ENCODE measurements at places on chromosomes 2 and 18.

GRCh38 chr2:241776336-241777169 lies at the start of gene GAL3ST2:
GAL3ST2 (plus strand) TSS chr2:241776822; CDS start chr2:241776956, 134 bp downstream.
- no peak for DNase-seq

GRCh38 chr18:49177812-49178211 lies 227.0 kb upstream of the SMAD7 start:
- DNase-seq, result peak; percentile 62

GRCh38 chr2:143950704-143951103 lies 569.2 kb downstream of the ZEB2 start:
- DNase-seq, result no peak

- no peak for DNase-seq
Observed at GRCh38 chr18:43141208-43141607, 25.7 kb upstream of the RIT2 start.

DNA sequence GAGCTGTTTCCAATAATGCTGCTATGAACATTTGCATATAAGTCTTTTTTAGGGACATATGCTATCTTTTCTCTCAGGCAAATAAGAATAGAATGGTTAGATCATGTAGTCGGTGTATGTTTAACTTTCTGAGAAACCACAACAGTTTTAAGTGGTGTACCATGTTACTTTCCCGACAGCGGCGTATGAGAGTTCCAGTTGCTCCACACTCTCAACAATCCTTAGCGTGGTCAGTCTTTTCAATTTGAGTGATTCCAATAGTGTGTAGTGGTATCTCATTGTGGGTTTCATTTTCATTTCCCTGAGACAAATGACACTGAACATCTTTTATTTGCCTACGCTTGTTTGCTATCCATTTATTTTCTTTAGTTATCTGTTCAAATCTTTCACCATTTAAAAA lies 149.5 kb downstream of the ACOXL start:
- no peak for DNase-seq

GRCh38 chr2:127083819-127084503 lies 23.0 kb downstream of the BIN1 start:
- no peak for DNase-seq

- DNase-seq, result peak; percentile 98
Observed at GRCh38 chr2:3377612-3378432, at the start of gene EIPR1. EIPR1 (minus strand) TSS chr2:3377818; CDS start chr2:3377689, 129 bp downstream.

DNA sequence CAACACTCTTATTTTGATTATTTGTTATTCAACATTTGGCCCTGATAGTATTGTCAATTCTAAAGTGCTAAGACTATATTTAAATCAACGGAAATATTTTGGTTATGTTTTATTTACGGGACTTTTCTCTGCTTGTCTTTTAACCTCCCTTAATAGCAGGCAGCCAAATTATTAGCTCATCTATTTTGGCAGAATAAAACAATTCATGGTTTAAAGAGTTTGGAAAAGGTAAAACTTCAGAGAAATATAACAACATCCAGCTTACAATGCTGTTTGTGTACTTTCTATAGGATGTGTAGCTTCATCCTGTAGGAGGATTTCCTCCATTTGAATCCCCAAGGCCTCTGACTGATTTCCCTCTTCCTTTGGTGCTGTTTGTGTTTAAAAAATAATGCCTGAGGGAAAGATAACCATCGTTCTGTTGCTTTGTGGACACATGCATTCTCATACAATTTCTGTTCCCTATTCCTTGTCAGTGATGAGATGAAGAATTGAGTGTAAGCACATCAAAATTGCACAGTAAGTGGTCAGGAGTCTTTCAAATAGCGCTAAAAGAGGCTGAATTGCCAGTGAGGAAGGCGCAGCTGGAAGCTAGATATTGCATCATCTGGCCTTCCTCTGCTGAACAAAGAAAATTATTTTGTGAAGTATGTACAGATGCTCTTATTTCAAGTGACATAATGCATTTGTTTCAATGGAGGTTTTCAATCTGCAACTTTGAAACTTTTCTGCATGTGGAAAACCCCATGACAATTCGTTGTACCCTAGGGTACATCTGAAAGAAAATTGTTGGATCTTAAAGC lies 80.3 kb downstream of the CD28 start:
- DNase-seq, result no peak

DNA sequence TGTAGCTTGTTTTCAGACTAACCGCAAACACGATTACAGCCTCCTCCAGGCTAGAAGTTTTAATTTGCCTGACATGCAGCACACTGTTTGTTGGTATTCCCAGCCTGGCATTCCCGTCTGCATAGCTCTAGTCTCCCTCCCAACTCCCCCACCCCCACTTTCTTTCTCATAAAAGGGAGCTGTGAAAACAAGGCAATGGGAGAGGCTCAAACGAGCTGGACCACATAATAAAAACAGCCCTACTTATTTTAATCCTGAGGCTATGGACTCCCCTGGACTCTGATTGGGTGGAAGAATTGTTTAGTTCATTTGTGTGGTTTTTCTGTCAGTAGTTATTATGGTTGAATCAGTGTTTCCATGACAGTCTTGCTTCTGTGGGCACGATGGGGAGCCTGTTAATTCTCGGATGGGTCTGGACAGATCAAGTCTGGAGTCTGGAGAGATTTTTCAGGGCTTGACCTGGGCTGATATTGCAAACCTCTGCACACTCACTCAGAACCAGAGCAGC lies 1.2 kb downstream of the STON1 start:
- DNase-seq, result peak; percentile 76

DNA sequence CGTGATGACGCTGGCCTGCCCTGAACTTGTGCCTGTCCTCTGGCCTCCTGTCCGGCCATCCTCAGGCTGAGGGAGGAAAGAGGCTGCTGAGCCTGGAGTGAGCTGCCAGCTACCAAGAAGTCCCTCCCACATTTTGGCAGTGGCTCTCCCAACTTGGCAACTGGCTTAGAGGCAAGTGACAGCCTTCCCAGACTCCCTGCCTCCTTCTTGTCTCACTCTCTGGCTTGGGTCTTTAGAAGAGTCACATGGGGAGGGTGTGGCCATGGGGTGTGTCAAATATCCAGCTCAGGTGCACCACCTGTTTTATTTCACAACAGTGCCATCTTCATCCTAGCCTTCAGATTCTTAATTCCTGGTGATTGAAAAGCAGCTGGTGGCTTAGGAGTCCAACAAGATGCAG lies 222.9 kb downstream of the PRKCE start:
- DNase-seq, result no peak

DNA sequence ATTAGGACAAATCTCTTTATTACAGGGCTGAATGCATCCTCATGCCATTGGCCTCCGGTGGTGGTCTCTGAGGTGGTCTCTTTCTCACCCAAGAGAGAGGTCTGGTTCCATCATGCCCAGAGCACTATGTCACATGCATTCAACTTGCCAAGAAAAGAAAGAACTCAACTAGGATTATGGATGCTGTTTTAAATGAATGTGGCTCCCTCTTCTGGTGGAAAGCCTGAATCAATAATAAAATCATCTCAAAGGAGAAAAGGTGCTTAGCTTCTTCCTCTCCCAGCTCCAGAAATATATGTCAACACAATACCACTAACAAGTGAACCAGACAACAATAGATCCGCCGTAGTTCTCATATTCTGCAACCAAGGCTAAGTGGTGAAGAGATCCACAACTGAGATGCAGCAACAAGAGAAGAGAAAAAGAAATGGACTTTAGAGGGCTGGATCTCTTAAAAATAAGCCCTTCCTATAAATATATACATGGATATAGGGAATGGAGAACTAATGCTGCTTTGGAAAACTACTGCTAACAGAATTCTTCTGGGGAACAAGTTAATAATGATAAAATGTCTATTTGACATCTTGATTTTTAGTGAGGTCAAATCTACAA lies 396.8 kb downstream of the NCKAP5 start:
- peak; percentile 26 for DNase-seq

DNA sequence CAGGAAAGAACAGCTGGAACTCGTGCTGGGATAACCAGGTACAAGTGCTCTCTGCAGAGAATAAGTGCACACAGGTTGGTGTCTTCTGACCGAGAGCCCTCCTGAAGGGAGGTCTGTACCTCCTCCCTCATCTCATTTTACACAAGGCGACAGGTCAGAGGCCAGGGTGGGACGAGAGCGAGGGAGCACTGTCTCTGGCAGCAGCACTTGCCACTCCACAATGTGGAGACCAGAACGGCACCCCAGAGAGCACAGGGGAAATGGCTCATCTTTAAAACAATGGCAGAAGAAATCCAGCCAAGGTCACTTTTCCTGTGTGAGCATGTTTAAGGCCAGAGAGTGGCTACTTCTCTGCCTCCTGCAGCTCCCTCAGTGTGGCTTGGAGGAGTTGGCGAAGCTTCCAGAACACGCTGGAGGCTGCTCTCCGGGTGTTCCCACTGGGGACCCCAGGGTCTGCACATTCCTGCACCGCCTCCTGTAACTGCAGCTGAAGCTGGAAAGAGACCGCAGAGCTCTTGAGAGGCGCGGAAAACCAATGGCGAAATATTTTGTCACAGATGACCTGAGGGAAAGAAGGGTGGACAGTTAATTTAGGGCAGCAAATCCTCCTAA lies 20.8 kb downstream of the DIPK1C start:
- no peak for DNase-seq

GRCh38 chr2:215920244-215921100 lies 92.9 kb downstream of the MREG start:
- peak; percentile 39 for DNase-seq

Data from COLO829 (cell line).